ENCODE measurements at places on chromosomes 3 and 15.

DNA sequence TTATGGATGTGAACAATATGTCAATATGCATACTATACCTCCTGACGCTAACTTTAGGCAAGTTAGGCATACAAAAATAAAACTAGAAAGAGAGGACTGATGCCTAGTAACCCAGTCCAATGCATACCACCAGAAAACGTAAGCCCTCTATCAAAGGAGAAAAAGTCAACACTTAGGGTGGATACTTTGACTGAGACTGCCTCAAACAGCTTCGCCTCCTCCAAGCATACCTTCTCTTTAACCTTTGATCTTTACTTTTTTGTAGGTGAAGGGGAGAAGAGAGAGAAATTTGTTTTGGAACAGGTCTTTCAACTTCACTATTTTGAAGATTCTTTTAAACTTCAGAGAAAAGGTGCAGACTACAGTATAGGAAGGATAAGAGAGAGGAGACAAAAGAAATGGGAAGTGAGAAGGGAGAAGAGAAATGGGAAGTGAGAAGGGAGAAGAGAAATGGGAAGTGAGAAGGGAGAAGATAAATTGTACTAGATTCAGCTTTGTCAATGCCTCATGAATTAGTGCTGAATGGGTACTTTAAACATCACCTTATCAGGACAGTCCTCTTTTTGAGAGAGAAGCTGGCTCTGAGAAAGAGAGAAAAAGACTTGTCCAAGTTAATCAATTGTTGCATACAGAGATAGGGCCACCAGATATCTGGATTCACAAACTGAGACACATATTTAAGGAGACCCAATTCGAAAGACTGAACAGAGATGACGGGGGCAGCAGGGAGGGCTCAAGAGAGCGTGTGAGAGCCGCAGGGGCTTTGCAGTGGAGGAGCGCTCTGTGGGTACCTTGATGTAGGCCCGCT lies 1.0 kb downstream of the P3H2 start:
- no peak for DNase-seq

- DNase-seq = no peak
Observed at GRCh38 chr15:100050877-100051786, 290.6 kb downstream of the ADAMTS17 start.

DNA sequence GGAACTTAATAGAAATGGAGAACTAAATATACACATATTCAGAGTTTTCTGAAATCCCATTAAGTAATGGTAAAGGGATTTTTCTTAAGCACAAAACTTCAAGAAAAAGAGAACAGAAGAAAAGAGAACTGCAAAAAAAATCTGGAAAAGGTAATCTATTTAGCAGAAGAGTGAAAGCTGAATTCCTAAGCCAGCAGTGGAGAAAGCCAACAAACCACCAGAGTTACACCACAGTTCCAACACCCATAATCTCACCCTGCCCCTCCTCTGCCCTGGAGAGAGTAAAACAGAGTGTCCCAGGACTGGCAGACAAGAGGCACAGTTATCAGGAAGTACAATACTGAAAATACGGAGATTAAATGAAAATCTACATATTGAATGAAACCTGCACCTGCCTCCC lies 29.4 kb downstream of the TP53BP1 start:
- DNase-seq = no peak

- no peak for DNase-seq
Observed at GRCh38 chr3:100103558-100104441, 10.5 kb downstream of the FILIP1L start.

GRCh38 chr3:70564552-70564951 lies 252.1 kb upstream of the MDFIC2 start:
- no peak for DNase-seq
